ENCODE measurements at places on chromosomes 7 and 10.

GRCh38 chr7:106110885-106111654 lies 1.0 kb downstream of the SYPL1 start:
- peak; percentile 29 for DNase-seq

DNA sequence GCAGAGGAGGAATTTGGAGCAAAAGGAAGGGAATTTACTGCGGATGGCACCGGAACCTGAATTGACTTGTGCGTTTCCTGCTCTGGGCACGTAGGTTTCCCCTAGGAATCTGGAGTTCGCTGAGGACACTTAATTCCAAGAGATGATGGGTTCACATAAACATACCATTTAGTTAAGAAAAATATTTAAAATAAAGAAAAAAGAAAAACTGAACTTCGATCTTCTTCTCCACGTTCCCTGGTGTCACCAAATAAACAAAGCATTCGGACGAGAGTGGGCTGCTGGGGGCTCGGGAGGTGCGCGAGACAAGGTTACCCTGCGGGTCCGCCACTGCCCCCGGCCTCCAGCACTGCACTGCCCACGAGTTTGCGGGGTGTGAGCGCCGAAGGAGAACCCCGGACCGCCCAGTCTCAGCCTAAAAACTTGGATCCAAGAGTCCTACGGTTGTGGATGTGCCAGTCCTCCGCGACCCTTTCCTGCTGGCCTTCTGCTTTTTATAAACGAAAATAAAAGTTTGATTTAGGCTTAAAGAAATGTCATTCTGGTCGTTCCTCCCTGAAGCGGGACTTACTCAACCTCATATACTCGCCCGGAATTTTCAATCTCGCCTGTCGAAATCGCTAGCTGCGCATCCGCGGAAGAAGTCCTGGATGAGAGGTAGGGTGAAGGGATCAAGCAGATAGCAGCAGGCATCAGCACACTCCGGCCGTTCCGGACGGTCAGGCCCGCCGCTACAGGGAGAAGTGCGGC lies 30.3 kb downstream of the SKIDA1 start:
- DNase-seq = no peak

GRCh38 chr7:144784943-144785342 lies 50.9 kb downstream of the TPK1 start:
- no peak for DNase-seq

DNA sequence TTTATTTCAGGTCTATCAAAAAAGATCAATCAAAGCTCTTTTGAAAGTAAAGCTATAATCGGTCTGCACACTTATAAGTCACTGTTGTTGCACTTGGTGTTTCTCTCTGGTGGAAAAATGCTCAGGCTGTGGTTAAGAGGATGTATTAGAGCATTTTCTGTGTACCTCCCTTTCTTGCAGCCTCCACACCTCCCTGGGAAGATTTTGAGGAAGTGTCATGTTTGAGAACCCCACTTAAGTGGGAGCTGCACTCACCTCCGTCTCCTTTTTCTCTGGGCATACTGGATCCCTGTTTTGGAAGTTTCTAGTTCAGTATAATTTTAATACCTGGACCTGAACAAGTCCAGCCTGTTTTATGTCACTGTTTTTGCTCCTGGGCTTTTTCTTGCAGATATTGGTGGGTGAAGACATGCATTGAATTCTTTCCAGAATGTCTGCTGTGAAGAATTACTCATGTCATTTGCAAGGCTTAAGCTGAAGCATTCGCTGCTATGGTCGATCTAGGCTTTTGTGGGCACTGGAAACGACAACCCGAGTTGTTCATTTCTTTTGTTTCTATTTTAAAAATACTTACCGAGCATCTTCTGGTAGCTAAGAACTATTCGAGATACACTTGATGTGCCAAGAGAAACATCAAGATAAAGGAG lies 36.6 kb downstream of the TCF7L2 start:
- no peak for DNase-seq

- DNase-seq = no peak
These were observed 3.7 kb downstream of the GPER1 start for GRCh38 chr7:1091644-1092027.

- DNase-seq = no peak
These were observed 17.1 kb downstream of the RAPGEF5 start for GRCh38 chr7:22339725-22340390.

DNA sequence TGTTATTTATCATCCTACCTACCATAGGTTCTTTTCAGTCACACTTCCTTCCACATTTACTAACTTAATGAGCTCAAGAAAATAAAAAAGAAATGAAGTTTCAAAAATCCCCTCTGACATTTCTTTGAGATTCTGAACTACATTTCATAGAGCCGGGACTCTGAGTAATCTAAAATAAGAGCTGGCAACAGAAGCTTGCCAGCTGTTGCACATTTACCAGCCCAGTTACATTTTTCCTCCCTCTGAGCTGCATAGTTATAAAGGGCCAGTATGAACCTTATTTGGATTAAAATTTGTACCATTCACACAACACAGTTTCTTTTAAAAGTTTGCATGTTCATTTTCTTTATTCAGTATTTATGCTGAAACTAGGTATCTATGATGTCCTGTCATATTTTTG lies 119.5 kb upstream of the CAV2 start:
- DNase-seq = peak; percentile 33

DNA sequence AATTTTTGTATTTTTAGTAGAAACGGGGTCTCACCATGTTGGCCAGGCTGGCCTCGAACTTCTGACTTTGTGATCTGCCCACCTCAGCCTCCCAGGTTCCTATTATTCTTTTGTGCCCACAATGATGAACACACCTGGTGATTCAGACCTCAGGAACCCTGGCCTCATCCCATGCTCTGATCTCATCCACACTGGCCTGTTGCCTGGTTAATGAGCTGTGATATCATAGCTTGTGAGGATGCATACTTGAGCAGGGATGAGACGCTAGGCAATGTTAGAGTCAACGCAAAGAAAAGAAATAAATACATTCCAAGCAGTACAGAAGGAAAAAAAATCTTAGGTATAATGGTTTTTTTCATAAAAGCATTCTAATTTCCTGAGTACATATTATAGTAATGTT lies 82.4 kb upstream of the RNF32 start:
- no peak for DNase-seq

DNA sequence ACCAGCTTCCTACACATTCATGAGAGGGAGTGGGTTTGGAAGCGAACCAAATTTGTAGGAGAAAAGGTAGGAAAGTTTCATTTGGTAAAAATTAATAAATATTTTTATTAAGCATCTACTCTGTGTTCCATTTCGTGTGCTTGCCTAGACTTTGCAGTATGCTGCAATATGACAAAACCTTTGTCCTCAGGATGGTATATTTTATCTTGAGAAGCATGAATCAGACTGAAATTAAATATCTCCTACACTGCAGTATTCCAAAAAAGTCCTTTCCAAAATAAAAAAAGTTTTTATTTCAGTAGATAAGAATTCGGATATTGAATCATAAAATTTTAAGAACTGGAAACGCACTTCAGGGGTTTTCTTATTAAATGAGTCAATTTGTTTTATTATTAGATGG lies 47.7 kb downstream of the ANK3 start:
- DNase-seq = no peak

DNA sequence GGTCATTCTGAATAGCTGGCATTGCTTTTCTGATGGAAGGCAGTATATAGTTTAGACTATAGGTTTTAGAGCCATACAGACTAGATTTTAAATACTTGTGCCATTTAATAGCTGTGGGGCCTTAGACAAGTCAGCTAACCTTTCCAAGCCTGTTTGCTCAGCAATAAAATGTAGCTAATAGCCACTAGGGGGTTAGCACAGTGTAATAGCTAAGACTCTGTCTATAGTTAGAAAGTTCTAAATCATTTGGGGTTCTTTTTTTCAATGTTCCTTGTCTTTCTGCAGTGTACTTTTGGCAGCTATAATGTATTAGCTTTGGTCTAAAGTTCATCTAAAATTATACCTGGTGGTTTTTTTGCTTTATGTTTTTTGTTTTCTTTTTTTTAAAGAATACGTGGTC lies 7.5 kb upstream of the KIFBP start:
- DNase-seq = peak; percentile 25

- DNase-seq = no peak
These were observed 144.1 kb upstream of the FAM171A1 start for GRCh38 chr10:15515202-15515601.

GRCh38 chr10:97338041-97338440 lies 3.5 kb upstream of the FRAT2 start:
- no peak for DNase-seq

DNA sequence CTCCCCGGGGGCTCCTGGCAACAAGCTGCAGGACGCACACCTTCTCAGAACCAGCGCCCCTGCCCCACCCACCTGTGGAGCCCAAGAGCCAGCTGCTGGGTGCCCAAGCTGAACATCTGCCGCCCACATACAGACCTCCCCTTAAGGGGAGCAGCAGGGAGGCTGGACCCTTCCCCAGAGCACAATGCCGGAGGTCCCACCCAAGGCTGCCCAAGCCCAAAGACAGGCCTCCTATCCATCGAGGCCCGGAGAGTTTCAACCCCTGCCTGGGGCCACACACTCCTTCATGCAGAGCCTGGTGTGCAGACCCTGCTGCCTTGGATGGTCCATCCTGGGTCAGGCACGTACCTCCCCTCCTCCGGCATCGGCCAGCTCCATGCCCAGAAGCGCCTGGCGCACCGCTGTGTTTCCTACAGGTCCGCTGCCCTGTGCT lies 48.7 kb downstream of the VIPR2 start:
- DNase-seq = no peak

DNA sequence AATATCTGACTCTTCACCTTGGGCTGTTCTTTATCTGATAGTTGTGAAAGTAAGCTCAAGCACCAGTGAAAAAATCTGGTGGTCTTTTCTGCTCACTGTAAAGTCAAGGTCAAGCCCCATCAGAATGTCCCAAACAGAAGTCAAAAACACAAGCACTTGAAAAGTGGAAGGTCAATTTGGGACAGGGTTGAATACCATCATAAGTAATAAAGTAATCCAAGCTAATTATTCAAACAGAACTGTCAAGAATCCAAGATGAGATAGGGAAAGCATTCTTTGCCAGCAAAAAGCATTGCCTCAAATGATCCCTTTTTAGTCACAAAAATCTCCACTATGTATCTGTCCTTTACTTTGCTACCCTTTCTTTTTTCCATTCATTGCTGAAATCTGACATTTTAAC lies 430.1 kb upstream of the NPVF start:
- DNase-seq = no peak

- no peak for DNase-seq
These were observed 167.7 kb downstream of the MAGI2 start for GRCh38 chr7:79285756-79286155.

DNA sequence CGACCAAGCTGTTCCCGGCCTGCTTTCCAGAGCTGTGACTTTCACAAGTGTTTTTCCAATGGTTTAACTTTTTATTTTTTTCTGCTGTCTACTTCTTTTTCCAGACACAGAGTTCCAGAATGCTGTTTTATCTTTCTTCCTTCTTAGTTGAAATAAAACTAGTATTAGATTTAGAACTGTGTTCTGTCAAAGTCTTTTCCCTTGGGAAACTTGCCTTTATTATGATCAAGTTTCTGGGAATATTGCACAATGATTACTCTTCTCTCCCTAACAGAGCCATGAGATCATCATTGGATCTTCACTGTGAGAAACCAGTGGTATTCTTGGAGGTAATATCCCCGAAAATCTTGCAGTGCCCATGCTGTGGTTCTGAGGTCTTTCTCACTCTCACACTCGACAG lies 104.9 kb upstream of the KCND2 start:
- no peak for DNase-seq

DNA sequence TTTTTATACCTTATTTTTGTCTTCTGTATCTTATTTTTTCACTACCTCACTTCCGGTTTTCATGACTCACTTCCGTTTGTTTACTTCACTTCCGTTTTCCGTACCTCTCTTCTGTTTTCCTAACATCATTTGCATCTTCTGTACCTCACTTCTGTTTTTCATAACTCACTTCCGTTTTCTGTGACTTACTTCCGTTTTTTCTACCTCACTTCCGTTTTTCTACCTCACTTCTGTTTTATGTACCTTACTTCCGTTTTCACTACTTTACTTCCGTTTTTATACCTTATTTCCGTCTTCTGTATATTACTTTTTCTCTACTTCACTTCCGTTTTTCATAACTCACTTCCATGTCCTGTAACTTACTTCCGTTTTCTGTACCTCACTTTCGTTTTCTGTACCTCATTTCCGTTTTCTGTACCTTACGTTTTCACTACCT lies 492.5 kb upstream of the AKR1E2 start:
- DNase-seq = no peak

DNA sequence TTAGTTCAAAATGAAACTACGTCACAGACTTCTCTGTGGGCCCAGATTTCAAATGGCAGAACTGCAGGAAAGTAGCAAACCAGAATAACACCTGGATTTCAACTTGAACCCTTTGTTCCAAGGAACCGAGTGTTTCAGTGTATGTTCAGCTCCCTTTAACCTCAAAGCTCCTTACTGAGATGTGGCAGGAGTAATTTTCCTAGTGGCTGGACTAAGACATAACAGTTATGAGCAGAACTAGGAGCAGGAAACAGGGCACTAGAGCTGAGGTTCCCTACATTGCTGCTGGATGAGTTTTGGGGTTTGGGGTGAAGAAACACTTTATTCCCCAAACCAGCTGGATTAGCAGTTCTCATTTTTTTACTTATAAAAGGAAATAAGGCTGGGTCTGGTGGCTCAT lies 50.1 kb downstream of the NSUN6 start:
- DNase-seq = peak; percentile 35

DNA sequence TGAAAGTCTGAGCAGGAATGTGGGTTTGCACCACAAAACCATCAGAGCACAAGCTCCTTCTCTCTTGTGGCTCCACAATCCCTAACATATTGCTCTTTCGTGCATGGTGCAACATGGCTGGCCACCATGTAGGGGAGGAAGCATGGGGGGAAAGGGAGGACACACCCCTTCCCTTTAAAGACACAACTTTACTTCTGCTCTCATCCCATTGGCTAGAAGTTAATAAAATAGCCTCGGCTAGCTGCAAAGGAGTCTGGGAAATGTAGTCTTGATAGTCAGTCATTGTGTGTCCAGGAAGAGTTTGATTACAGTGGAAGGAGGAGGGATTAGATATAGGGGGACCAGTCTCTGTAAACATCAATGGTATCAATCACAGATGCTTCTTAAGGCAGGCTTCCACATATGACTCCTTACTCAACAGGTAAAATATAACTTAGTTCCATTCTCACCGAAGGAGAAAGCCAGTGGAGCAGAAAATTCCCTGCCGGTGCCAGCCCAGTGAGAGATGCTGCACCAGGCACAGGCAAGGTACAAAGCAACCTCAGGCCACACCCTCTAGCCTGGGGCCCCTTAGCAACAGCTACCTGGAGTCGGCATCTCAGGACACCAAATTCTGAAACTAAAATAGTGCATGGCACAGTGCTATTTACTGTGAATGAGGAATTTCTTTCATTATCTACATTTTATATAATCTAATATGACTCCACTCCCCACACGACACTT lies 124.7 kb upstream of the CTBP2 start:
- DNase-seq = peak; percentile 5

DNA sequence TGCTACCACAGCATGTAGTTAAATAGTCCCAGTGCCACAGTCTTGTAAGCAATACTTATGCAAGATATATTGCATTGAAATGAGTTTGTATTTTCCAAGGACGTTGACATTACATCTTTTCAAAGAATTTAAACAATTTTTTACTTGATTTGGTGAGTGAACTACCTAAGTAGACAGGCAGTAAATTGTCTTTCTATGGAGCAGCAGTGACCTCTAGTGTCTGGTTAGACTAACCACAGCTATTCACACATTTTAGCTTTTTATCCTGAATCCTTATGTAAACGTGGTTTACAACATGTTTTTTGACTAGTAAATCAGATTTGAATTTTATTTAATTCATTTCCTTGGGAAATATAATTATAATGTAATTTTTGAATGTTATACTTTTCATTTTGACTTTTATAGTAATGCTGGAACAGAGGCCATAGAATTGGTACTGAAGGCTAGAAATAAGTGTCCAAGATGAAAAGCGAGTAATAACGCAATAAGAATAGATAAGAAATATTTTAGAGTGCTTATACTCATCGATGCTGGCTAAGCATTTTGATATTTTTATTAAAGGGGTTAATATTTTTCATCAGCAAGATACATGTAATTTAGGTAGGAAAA lies 5.6 kb downstream of the LRRTM3 start:
- peak; percentile 46 for DNase-seq

Data from HCEC 1CT (cell line).